Right atrium auricular region (tissue), 2 donors: ENCODE measurements at places on chromosomes 2 and 18. TPM values are rescaled to one million over a fixed set of nuclear protein-coding genes. Genes with fewer than 3 reads are reported as not detected.

DNA sequence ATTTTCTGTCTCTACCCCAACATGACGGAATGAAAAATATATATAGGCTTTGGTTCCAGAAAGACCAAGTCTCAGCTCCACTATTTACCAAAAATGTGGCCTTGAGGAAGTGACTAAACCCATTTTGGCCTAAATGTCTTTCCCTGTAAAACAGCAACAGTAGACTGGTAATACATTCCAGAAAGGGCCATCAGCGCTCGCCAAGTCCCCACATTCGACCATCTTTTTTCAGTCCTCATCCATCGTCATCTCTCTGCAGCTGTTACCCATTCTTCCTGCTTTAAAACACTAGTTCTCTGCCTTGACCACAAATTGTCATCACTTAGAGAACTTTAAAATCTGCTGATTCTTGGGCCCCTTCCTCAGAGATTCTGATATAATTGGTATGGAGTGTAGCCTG is 183.8 kb upstream of the CTAGE1 start:
- no peak overlapping the region for H3K27ac ChIP-seq
- H3K36me3 ChIP-seq, result no peaks in the 10 kb centered on the region
- H3K4me3 ChIP-seq, result no peak overlapping the region
- no peak for DNase-seq
- no peaks in the 10 kb centered on the region for H3K27me3 ChIP-seq

- no peak overlapping the region for H3K4me3 ChIP-seq
- H3K36me3 ChIP-seq, result peaks cover 94% of the 10 kb centered on the region
- H3K4me1 ChIP-seq, result peaks cover 61% of the 10 kb centered on the region
- H3K27me3 ChIP-seq, result no peaks in the 10 kb centered on the region
Measured at GRCh38 chr2:201156036-201156435, 26.9 kb upstream of the CASP10 start.

- no peak for DNase-seq
- H3K36me3 ChIP-seq, result no peaks in the 10 kb centered on the region
- no peaks in the 10 kb centered on the region for H3K4me1 ChIP-seq
- no peaks in the 10 kb centered on the region for H3K27me3 ChIP-seq
- no peak overlapping the region for H3K27ac ChIP-seq
- H3K4me3 ChIP-seq, result no peak overlapping the region
Measured at GRCh38 chr2:114859726-114860510, 417.5 kb downstream of the DPP10 start.

The SGPP2 gene
- total RNA-seq, result 2.1 TPM

DNA sequence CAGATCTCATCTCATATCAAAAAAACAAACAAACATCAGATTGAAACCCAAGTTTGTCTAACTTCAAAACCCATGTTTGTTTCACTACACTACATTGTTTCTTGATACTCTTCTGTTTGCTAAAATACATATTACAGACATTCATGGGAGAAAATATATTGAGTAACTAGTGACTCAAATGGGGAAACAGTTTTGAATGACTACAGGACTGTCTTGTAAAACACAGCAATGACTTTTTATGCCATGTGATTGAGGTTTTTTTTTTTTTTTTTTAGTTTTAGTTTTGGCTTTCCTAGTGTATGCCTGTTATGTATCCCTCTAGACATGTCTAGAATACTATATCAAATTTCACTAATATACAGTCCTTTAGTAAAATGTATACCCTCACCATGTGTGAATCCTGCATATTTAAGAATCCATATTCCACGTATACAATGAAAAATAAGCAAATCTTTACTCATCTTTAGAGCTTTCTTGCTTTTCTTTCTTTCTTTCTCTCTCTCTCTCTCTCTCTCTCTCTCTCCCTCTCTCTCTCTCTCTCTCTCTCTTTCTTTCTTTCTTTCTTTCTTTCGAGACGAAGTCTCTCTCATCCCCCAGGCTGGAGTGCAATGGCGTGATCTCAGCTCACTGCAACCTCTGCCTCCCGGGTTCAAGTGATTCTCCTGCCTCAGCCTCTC is 46.6 kb upstream of the SERTAD2 start:
- H3K27ac ChIP-seq, result no peak overlapping the region
- H3K36me3 ChIP-seq, result no peaks in the 10 kb centered on the region
- no peak overlapping the region for H3K4me3 ChIP-seq
